ENCODE measurements at places on chromosomes 11 and 22.

DNA sequence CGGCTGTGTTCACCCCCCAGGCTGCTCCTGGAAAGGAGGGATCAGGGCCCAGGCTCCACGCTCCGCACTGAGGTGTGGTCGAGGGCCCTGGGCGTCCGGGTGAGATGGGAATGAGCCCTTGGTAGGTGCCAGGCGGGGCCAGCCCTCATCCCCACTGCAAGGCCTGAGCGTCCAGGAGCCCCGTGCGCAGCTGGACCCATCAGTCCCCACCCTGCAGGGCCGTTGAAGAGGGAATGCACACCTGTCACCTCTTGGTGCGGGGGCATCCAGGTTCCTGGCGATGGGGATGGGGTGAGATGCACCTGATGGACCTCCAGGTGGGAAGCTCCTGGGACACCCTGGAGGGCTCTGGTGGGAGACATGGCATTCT is 72.2 kb downstream of the KCNQ1 start:
- no peak for DNase-seq

GRCh38 chr11:129728581-129728980 is 87.1 kb upstream of the TMEM45B start:
- no peak for DNase-seq

- DNase-seq, result no peak
These were observed 14.5 kb upstream of the MSANTD2 start for GRCh38 chr11:124814739-124815138.

GRCh38 chr11:130813196-130813595 is 103.1 kb downstream of the SNX19 start:
- DNase-seq, result no peak

- DNase-seq, result no peak
These were observed 3.6 kb downstream of the SYNGR1 start for GRCh38 chr22:39353346-39353745.

- DNase-seq, result no peak
These were observed 81.6 kb downstream of the ZC3H12C start for GRCh38 chr11:110174645-110175310.

GRCh38 chr11:44695169-44695833 is 31.5 kb upstream of the TSPAN18 start:
- DNase-seq, result no peak

DNA sequence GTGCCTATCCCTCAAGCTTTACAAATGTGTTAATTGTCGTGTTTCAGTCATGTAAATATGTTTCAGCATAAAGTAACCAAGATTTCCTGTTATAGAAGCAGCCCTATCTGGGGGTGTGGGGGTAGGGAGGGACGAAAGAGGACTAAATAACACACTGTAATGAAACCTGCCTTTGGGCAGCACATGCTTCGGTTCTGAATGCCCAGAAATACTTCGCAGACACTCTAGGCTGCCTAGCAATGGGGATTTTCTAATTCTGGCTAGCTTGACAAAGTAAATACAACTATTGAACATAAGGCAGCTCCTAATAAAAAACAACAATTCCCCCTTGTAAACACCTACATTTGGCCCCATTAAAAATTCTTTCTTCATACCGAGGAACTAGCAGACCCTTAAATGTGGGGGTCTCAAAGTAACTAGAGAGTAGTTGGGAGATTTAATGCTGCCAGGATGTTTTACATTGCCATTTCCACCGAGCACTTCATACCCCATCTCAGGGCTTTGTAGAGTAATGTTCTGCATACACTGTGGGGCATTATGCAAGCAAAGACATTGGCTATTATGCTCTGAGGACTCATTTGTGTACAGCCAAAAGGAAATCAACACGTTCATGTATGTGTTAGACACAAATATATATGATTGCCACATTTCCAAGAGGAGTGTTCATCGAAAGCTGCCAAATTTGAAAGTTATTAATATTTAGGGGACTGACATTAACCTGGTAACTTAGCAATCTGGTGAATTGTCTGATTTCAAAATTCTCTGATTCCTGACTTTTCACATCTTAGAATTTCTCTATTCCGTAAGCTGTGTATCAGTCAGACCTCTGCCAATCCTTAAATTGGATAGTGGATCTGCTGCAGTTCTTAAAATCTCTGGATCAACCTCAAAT is 42.1 kb downstream of the PAX6 start:
- peak; percentile 39 for DNase-seq

- no peak for DNase-seq
These were observed 67.9 kb upstream of the API5 start for GRCh38 chr11:43243927-43244326.

- no peak for DNase-seq
These were observed 225.4 kb downstream of the NTM start for GRCh38 chr11:131595797-131596196.

- DNase-seq, result peak; percentile 22
These were observed 6.9 kb downstream of the MCAT start for GRCh38 chr22:43136255-43136654.

- DNase-seq, result no peak
These were observed 127.4 kb downstream of the SLC17A6 start for GRCh38 chr11:22465620-22466019.

DNA sequence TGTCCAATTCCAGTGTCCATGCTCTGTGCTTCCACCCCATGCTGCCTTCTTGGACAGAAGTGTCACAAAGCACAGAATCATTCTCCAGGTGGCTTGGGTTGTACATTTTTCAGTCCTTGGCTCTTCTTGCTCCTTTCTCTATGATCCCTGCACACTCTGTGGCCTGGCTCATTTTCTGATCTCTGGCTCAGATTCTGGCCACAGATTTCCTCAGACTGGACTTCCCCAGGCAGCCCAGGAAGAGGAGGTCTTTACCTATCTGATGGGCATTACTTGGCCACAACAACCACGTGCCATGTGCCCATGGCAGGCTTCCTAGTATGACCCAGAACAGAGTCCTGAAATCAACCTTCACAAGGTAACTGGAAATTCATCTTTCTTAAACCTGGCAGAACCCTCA is 27.2 kb downstream of the SYTL2 start:
- no peak for DNase-seq

- DNase-seq, result no peak
These were observed 22.0 kb upstream of the TFIP11 start for GRCh38 chr22:26534171-26534855.

DNA sequence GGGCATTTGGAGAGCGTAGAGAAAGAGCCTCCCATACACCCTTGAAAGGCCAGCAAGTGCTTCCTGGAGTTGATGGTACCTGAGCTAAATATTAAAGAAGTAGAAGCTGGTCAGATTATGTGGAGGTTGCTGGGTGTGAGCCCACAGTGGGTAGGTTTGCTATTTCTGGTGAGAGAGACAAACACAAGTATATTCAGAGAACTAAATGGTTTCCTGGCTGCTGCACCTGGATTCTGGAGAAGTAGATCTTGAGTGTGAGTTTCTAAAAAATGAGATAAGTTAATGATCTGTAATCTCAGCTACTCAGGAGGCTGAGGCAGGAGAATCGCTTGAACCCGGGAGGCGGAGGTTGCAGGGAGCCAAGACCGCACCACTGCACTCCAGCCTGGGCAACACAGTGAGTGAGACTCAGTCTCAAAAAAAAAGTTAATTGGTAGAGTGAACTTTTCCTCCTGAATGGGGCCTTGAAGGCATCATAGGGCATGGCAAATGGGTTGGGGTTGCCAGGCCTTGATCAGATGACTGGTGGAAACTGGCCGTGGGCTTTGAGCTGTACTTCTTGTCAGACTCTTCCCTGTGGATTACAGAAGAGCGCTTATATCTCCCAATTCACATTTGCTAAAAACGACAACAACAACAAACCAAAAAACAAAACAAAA is 75.8 kb downstream of the ADAMTS15 start:
- DNase-seq, result no peak

- no peak for DNase-seq
These were observed 49.3 kb upstream of the PPP2R1B start for GRCh38 chr11:111815489-111815888.

DNA sequence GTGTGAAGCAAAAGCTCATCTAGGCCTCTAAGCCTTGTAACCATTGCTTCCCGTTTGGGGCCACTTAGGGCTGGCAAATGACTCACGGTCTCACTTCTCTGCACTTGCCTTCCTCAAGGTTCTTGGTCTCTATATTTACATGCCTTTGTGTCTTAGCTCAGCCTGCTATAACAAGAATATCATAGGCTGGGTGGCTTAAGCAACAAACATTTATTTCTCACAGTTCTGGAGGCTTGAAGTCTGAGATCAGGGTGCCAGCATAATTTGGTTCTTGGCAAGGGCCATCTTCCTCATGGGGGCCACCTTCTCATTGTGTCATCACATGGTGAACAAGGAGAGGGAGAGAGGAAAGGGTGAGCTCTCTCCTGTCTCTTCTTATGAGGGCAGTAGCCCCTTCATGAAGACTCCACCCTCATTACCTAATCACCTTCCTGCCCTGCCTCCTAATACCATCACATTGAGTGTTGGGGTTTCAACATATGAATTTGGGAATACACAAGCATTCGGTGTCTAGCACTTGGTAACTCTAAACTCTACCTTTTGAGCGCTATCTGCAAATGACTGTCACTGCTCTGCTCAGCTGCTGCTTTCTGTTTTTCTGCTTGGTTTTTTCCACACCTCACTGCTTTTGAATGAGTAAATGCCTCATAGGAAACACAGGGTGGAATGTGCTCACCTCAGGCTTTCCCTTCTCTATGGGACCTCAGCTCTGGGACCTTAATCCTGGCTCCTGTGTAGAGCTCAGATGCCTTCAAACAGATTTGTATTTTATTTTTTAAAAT is 16.2 kb upstream of the ME3 start:
- DNase-seq, result no peak

GRCh38 chr22:38923463-38924346 is 33.7 kb upstream of the APOBEC3A start:
- peak; percentile 30 for DNase-seq

GRCh38 chr11:1522081-1522424 is 35.5 kb upstream of the MOB2 start:
- DNase-seq, result no peak

DNA sequence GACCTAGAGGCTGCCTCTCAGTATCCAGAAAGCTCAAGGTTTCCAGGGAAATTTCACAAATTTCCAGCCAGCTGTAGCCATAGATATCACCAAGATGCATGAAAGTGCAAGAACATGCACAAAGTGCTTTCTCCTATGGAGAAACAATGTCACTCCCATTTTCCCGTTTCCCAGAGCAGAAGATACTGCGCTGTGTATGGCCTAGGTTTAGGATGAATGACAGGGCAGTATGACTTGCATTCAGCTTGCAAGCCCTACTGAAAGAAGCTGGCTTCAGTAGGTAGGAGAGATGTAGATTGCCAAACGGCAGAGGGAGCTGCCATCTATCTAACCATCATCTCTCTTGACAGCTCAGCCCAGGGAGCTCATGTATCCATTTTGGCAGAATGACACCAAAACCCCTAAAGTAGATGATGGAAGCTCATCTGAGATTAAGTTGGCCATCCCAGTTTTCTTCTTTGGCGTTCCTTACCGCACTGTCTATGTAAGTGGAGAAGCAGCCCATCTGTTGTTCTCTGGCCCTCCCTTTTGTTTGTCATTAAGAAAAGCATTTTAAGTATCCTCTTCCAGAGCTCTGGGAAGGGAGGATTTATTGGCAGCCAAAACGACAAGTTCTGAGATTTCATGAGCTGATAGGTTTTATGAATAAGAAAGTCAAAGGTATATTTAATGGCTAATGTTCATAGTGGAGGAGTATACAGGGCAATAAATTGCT is 4.6 kb downstream of the TECTA start:
- DNase-seq, result no peak

DNA sequence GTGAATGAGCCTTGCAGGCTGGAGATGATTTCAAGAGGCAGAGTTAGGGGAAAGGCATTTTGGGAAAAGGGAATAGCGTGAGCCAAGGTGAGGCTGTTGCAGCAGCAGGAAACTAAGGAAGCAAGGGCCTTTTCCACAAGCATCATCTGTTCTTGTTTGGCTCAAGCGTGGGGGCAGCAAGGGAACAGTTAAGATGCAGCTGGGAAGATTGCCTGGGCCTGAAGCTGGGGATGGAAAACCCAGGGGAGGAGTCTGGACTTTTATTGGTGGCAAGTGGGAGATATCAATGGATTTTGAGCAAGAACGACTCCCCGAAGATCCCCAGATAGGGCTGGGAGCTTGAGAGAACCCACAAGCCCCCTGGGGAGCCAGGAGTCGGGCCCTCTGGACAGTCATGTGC is 27.3 kb upstream of the PICK1 start:
- DNase-seq, result no peak

GRCh38 chr22:37054056-37054395 is 2.5 kb downstream of the KCTD17 start:
- DNase-seq, result no peak

- no peak for DNase-seq
These were observed 7.5 kb downstream of the MCAM start for GRCh38 chr11:119309411-119309810.

GRCh38 chr11:115244296-115244695 is 259.9 kb downstream of the CADM1 start:
- DNase-seq, result no peak

DNA sequence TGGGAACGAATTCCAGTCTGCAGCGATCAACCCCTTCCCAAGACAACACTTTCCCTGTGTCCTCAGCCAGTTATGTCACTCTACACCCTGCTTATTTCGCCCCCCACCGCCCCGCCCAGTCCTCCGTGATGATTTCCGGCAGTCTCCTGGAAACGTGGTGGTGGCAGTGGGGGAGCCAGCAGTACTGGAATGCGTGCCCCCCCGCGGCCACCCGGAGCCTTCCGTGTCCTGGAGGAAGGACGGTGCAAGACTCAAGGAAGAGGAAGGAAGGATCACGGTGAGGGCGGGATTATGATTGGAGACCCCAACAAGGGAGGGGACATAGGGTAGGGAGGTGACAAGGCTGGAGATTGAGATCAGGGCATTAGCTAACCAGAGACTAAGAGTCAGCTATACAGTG is 4.1 kb downstream of the ROBO3 start:
- no peak for DNase-seq

DNA sequence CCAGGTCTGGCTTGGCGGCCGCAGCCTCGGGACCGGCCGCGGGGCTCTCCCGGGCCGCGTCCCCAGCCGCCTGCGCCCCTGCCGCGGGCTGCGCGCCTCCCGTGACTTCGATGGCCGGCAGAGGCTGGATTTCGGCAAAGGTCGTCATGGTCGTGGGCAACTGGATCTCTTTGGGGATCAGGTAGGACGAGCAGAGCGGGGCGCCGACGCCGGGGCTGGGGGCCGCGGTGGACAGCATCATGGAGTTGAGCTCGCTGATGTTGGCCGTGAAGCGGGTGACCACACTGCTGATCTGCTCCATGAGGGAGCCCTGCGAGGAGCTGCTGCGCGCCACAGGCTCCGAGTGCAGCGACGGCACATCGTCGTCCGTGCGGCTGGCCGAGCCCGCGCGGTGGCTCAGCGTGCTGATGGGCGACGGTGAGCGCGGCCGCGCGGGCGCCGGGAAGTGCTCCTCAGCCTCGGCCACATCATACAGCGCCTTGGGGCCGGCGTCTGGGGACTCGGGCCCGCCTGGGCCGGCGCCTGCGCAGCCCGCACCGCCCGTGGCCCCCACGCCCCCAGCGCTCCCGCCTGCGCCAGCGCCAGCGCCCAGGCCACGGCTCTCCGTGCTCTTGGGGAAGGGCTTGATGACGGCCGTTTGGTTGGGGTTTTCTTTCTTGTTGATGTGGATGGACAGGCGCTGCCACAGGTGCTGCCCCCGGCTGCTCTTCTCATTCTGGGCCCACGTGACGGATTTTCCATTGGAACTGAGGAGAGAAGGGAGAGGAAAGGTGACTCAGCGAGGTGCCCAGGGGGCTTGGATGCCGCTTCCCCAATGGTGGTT is 171.4 kb upstream of the CTSC start:
- no peak for DNase-seq

GRCh38 chr11:66492161-66492865 is 12.1 kb downstream of the DPP3 start:
- no peak for DNase-seq

- no peak for DNase-seq
These were observed 15.7 kb downstream of the CAT start for GRCh38 chr11:34454308-34455032.

- no peak for DNase-seq
These were observed 157.9 kb upstream of the C11orf87 start for GRCh38 chr11:109264128-109264527.

- DNase-seq, result no peak
These were observed 24.9 kb downstream of the PGM2L1 start for GRCh38 chr11:74373382-74373781.
